H9 (cell line): ENCODE measurements at places on chromosomes 6 and 20. TPM values are rescaled to one million over a fixed set of nuclear protein-coding genes. Genes with fewer than 3 reads are reported as not detected.

The OR12D3 gene
- total RNA-seq: not detected in 2 replicates

The HEY2 gene
- 5.6 and 6.6 TPM in 2 replicates for total RNA-seq

The SIRPD gene
- not detected in 2 replicates for total RNA-seq

The BPIFB4 gene
- not detected in 2 replicates for total RNA-seq

The CST3 gene
- 77.2 and 81.9 TPM in 2 replicates for total RNA-seq

The GABRR1 gene
- total RNA-seq: 0.26 and 0.33 TPM in 2 replicates

DNA sequence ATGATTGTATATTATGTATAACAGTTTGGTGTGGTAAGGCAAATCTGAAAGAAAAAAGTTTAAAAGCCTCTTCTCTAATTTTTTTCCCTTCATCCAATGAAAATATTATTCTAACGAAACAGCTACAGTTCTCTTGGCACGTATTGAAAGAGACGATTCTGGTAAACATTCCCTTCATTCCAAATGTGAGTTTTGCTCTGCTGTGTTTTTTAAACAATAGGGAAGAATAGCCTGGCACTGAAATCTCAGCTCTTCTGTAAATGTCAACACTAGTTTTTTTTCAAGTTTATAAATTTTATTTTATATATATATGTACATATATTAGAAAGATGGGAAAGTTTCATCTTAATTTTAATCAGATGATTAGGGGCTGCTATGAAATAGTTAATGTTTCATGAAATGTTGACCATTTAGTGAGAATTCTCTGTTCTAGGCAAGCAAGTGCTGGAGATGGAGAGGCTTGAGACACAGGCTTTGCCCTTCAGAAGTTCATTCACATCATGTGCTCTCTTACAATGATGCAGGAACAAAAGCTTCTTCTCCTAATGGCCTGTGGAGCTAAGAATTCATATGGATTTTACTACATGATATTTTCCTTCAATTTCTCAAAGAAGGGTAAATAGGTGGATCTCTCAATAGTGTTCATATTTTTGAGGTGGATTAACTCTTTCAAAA is 4.1 kb downstream of the PAQR8 start:
- DNase-seq: no peak
- no peak overlapping the region for H3K4me3 ChIP-seq
- peaks cover 5% of the 10 kb centered on the region for H3K36me3 ChIP-seq
- H3K27ac ChIP-seq: no peak overlapping the region

GRCh38 chr6:33695451-33695887 is 16.0 kb downstream of the UQCC2 start:
- no peak overlapping the region for H3K27ac ChIP-seq
- H3K4me1 ChIP-seq: 0 out of 2 replicates have a peak, but pooled peaks cover 3% of the 10 kb centered on the region
- peaks cover 93% of the 10 kb centered on the region for H3K36me3 ChIP-seq
- H3K27me3 ChIP-seq: no peaks in the 10 kb centered on the region

- no peak overlapping the region for H3K4me3 ChIP-seq
- no peaks in the 10 kb centered on the region for H3K4me1 ChIP-seq
- no peaks in the 10 kb centered on the region for H3K27me3 ChIP-seq
These were observed 142.2 kb downstream of the NFATC2 start for GRCh38 chr20:51400051-51400926.

DNA sequence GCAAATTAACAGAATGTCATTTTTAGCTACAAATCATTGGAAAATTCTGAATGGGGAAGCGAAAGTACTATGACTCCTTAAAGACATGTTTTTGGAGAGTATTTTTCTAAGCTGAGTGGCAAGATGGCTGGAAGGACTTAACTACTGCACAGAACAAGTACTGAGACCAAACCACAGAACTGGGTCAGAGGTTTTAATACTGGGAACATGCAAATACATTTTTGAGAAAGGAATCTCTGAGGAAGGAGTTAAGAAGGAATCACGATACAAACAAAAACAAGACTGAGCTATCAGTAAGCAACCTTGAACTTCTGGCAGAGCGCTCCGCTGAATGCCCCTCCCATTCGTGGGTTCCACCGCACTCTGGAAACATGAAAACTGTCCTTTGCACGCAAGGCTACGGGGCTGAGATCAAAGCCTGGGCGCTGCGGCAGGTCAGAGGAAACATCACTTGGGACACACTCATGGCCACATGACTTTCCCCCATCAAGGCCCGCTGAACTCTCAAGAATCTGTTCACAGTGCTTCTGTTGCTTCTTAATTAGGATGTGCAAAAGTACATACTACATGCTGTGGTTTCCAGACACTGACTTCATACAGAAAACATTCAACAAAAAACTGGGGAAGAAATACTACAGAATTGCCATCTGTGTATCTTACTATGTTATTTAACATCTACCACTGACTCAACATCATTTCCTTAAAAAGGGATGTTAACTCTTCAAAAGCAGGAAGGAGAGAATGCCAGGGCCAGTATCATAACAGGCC is 27.8 kb downstream of the SLC23A2 start:
- no peak for DNase-seq
- H3K27ac ChIP-seq: no peak overlapping the region
- H3K4me1 ChIP-seq: peaks cover 1% of the 10 kb centered on the region; the same call in 1 of the 2 replicates

DNA sequence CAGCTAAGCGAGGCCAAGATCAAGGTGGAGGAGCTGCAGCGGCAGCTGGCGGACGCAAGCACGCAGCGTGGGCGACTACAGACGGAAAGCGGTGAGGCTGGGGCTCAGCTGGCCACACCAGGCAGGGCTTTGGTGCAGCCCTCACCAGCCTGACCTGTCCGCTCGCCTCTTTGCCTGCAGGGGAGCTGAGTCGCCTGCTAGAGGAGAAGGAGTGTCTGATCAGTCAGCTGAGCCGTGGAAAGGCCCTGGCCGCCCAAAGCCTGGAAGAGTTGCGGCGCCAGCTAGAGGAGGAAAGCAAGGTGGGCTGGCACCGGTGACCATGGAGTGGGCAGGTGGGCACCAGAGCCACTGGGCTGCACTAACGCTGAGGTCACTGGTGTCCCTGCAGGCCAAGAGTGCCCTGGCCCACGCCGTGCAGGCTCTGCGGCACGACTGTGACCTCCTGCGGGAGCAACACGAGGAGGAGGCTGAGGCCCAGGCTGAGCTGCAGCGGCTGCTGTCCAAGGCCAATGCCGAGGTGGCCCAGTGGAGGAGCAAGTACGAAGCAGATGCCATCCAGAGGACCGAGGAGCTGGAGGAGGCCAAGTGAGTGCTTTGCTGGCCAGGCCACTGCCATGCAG is 42.8 kb downstream of the MYH7B start:
- H3K27me3 ChIP-seq: no peaks in the 10 kb centered on the region
- no peak overlapping the region for H3K27ac ChIP-seq
- H3K36me3 ChIP-seq: peaks cover 14% of the 10 kb centered on the region; the same call in 2 of the 3 replicates
- peak; percentile 76 for DNase-seq

DNA sequence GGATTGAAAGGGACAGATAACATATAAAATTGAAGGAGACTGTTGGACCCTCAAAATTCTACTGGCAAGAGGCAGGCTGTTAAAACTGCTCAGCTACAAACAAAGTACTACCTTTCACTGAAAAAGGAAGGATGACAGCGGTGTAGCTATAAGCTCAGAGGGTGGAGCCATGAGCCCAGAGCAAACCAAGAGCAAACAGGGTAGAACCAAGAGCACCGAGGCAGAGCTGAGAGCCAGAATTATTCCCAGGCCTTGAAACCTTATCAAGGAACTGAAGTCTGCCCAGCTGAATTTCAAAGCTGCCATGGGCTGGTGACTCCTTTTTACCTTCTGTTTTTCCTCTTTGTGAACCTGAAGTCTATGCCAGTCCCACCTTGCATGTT is 74.7 kb upstream of the SLC4A11 start:
- no peak overlapping the region for H3K27ac ChIP-seq
- H3K4me3 ChIP-seq: no peak overlapping the region; the same call in 2 of the 3 replicates
- peaks cover 2% of the 10 kb centered on the region; the same call in 2 of the 3 replicates for H3K36me3 ChIP-seq

- no peak for DNase-seq
- no peaks in the 10 kb centered on the region for H3K27me3 ChIP-seq
- H3K4me1 ChIP-seq: no peaks in the 10 kb centered on the region
- H3K36me3 ChIP-seq: no peaks in the 10 kb centered on the region
- no peak overlapping the region for H3K27ac ChIP-seq
These were observed 297.5 kb downstream of the CLIC5 start for GRCh38 chr6:45718131-45718530.

DNA sequence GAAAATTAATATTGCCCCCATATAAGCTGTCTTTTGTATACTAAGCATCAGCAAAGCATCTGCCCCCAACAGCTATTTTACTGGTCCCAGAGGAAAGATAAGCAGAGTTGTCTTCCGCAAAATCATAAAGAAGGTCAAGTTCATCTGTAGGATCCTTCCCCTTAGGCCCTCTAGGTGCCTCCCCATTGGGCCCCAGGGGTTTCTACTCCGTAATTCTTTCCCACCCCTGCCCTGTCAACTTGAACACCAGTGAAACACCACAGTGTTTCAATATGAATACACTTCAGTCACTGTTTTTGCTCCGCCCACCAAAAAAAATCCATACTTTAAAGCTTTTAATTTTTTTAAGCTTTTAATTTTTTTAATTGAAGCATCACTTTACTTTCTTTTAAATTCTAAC is 159.2 kb downstream of the ATXN1 start:
- no peaks in the 10 kb centered on the region for H3K4me1 ChIP-seq
- H3K36me3 ChIP-seq: no peaks in the 10 kb centered on the region
- no peaks in the 10 kb centered on the region for H3K27me3 ChIP-seq
- DNase-seq: no peak

GRCh38 chr6:156852858-156853216 is 75.7 kb downstream of the ARID1B start:
- H3K27me3 ChIP-seq: no peaks in the 10 kb centered on the region
- peak overlapping the region; percentile 69 for H3K4me3 ChIP-seq
- no peak overlapping the region for H3K27ac ChIP-seq
- H3K4me1 ChIP-seq: peaks cover 12% of the 10 kb centered on the region
- H3K36me3 ChIP-seq: no peaks in the 10 kb centered on the region
- peak; percentile 51 for DNase-seq

DNA sequence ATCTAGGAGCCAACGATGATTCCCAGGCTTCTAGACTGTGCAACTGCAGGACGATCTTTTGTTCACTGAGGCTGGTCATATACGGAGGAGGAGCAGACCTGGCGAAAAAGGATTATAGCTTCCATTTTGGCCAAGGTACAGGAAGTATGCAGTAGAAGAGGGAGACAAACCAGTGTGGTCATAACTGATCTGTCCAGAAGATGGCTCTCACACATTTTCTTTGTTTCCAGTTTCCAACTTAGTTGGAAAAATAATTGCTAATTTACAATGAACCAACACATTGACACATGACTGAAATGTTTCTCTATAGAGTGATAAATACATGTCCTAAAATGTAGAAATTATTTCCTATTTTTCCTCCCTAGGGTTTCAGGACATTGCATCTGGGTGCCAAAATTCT is 364.1 kb upstream of the BTBD3 start:
- no peaks in the 10 kb centered on the region for H3K27me3 ChIP-seq
- no peak overlapping the region for H3K4me3 ChIP-seq
- H3K4me1 ChIP-seq: no peaks in the 10 kb centered on the region
- H3K36me3 ChIP-seq: no peaks in the 10 kb centered on the region
